Activated CD8-positive, alpha-beta T cell treated with anti-CD3 and anti-CD28 coated beads, Interleukin-2, amount 10 ng/mL, durations not matched to agents 7 days and 5 days (primary cell): ENCODE measurements at places on chromosomes 6 and 20. TPM values are rescaled to one million over a fixed set of nuclear protein-coding genes. Genes with fewer than 3 reads are reported as not detected.

Gene IYD
- not detected for total RNA-seq

GRCh38 chr6:122753688-122754056 lies 25.8 kb upstream of the FABP7 start:
- no peak overlapping the region for H3K27ac ChIP-seq
- H3K4me3 ChIP-seq, result no peak overlapping the region
- H3K27me3 ChIP-seq, result no peaks in the 10 kb centered on the region
- peaks cover 29% of the 10 kb centered on the region for H3K4me1 ChIP-seq
- H3K36me3 ChIP-seq, result no peaks in the 10 kb centered on the region

GRCh38 chr6:83702077-83702476 lies 6.8 kb downstream of the SNAP91 start:
- H3K36me3 ChIP-seq, result no peaks in the 10 kb centered on the region
- no peak overlapping the region for H3K4me3 ChIP-seq
- H3K27ac ChIP-seq, result no peak overlapping the region
- H3K4me1 ChIP-seq, result no peaks in the 10 kb centered on the region
- no peak for DNase-seq

- H3K36me3 ChIP-seq, result no peaks in the 10 kb centered on the region
- no peak overlapping the region for H3K4me3 ChIP-seq
- H3K27me3 ChIP-seq, result peaks cover 46% of the 10 kb centered on the region
- DNase-seq, result no peak
- H3K4me1 ChIP-seq, result no peaks in the 10 kb centered on the region
- no peak overlapping the region for H3K27ac ChIP-seq
These were observed 2.8 kb downstream of the CDH22 start for GRCh38 chr20:46305331-46305972.

Gene RIPOR2
- 154 TPM for total RNA-seq

Gene MMP24
- total RNA-seq, result not detected

- no peaks in the 10 kb centered on the region for H3K36me3 ChIP-seq
- H3K4me1 ChIP-seq, result peaks cover 11% of the 10 kb centered on the region
- no peak overlapping the region for H3K4me3 ChIP-seq
- no peak overlapping the region for H3K27ac ChIP-seq
- no peak for DNase-seq
These were observed 9.8 kb downstream of the ULBP2 start for GRCh38 chr6:149951626-149952025.

DNA sequence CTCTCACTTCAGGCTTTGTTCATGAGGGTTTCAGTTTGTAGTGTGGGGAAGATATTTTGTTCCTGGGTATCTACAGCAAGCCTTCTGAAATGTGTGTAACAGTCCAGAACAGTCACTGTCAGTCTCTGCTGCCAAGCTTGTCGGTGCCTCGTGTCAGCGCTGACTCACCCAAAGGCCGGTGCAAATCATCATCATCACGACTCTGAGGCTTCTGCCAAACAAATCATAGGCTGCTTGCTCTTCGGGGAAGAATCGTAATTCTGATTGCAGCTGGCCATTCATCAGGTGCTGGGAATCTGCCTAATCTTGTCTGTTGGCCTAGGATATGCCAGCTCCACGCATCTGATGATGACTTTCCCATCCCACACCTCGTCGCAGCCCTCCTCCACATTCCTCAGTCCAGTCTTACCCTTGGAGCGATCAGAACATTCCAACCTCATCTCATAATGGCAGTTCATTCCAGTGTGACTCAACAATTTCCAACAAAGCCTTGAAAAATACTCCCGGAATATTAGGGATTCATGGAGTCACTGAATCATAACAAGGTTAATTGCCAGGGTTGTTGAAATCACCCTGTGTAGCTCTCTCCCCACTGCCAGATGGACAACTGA lies 40.9 kb downstream of the ALDH8A1 start:
- no peak overlapping the region for H3K27ac ChIP-seq
- peaks cover 8% of the 10 kb centered on the region for H3K27me3 ChIP-seq
- H3K4me1 ChIP-seq, result no peaks in the 10 kb centered on the region

Gene SLC26A8
- total RNA-seq, result not detected

GRCh38 chr6:156778454-156779205 lies 1.5 kb downstream of the ARID1B start:
- H3K36me3 ChIP-seq, result peaks cover 8% of the 10 kb centered on the region
- peak; percentile 57 for DNase-seq
- H3K27me3 ChIP-seq, result no peaks in the 10 kb centered on the region
- peaks cover 39% of the 10 kb centered on the region for H3K4me1 ChIP-seq
- peak overlapping the region; percentile 90 for H3K27ac ChIP-seq

Gene SRF
- total RNA-seq, result 43.8 TPM

Gene APOM
- total RNA-seq, result 5.1 TPM

GRCh38 chr20:63475209-63475608 lies 2.8 kb upstream of the KCNQ2 start:
- peaks cover 1% of the 10 kb centered on the region for H3K4me1 ChIP-seq
- no peaks in the 10 kb centered on the region for H3K36me3 ChIP-seq
- peaks cover 17% of the 10 kb centered on the region for H3K27me3 ChIP-seq
- H3K27ac ChIP-seq, result no peak overlapping the region

GRCh38 chr20:44125332-44126127 lies 61.5 kb downstream of the JPH2 start:
- H3K27ac ChIP-seq, result no peak overlapping the region
- no peak for DNase-seq
- H3K4me1 ChIP-seq, result no peaks in the 10 kb centered on the region
- H3K4me3 ChIP-seq, result no peak overlapping the region
- H3K36me3 ChIP-seq, result no peaks in the 10 kb centered on the region
- H3K27me3 ChIP-seq, result peaks cover 13% of the 10 kb centered on the region

Gene MOG
- total RNA-seq, result not detected

- no peak for DNase-seq
- H3K4me1 ChIP-seq, result no peaks in the 10 kb centered on the region
- H3K36me3 ChIP-seq, result peaks cover 59% of the 10 kb centered on the region
- H3K4me3 ChIP-seq, result no peak overlapping the region
- H3K27ac ChIP-seq, result no peak overlapping the region
- no peaks in the 10 kb centered on the region for H3K27me3 ChIP-seq
These were observed 24.4 kb downstream of the ARG1 start for GRCh38 chr6:131597446-131597845.

DNA sequence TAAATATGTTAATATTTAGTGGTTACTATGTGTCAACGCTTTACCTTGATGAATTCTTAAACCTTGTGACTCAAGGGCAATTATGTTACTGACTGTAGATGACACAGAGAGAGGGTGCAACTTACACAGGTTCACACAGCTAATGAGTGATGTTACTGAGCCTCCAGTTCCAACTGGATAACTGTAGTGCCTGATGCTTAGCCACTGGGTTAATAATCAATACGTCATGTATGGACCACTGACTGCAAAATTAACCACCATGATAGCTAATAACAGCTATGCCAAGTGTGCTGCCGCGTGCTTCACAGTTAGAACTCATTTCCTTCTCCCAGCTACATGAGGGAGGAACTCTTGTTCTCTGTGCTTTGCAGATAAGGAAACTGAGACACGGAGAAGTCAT lies 45.4 kb downstream of the SIRPA start:
- no peak overlapping the region for H3K4me3 ChIP-seq
- no peak overlapping the region for H3K27ac ChIP-seq
- no peak for DNase-seq
- H3K4me1 ChIP-seq, result no peaks in the 10 kb centered on the region
- H3K36me3 ChIP-seq, result no peaks in the 10 kb centered on the region

Gene GTSF1L
- total RNA-seq, result not detected

Gene HLA-DQB2
- 0.32 TPM for total RNA-seq

Gene TMEM244
- total RNA-seq, result not detected

GRCh38 chr6:16789329-16790038 lies 28.2 kb upstream of the ATXN1 start:
- peaks cover 12% of the 10 kb centered on the region for H3K4me1 ChIP-seq
- H3K4me3 ChIP-seq, result no peak overlapping the region
- H3K27me3 ChIP-seq, result peaks cover 3% of the 10 kb centered on the region
- H3K36me3 ChIP-seq, result peaks cover 6% of the 10 kb centered on the region

DNA sequence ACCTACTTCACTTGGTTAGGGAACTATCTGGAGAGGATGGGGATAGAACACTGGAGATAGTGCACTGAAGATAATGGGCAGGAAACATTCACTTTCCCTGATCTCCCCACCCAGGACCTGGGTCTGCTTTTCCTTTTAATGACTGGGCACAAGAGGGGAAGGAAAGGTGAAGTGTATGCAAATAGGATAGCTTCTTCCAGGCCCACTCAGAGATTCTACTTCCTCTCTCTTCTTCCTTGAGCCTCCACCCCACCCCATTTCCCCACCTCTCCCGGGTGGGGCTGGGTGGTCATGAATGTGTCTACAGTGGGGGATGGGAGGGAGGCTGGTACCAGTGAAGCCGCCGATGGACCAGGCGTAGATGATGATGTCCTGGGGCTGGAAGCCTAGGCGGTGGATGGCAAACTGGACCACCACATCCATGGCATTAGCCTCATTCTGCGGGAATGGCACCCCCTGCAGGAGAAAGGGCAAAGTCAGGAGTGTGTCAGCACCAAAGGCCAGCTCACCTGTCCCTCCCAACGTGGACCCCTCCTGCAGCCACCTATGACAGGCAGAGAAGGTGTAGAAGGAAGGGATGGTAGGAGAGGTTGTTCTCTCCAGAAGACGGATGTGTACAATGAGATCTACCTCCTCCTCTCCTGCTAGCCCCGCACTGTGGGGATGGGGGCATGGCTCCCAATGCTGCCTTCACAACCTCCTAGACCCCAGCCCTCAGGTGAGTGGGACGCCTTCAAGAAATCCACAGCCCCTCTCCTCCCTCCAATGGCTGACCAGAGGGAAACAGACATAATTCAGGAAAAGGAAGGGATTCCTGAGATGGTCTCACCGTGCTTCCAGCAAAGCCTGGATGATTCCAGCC lies 8.6 kb upstream of the LY6G5C start:
- H3K36me3 ChIP-seq, result peaks cover 40% of the 10 kb centered on the region
- no peak overlapping the region for H3K27ac ChIP-seq
- DNase-seq, result no peak
- no peaks in the 10 kb centered on the region for H3K27me3 ChIP-seq

Gene TMC2
- not detected for total RNA-seq

DNA sequence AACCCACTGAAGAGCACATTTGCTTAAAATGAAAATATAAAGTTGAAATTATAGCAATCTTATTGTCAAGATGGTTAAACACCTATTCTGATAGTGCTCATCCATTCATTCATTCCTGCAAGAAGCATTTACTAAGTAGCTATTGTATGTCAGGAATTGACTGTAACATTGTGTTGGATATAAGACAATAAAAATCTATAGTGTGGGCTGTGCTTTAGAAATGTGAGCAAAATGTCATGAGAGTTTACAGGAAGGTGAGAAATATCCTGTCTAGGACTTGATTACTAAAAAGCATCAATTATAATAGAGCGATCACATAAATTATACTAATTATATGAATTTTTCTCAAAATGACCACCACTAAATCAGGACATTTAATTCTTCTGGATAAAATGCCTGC lies 123.0 kb downstream of the HAO1 start:
- H3K27ac ChIP-seq, result no peak overlapping the region
- H3K4me3 ChIP-seq, result no peak overlapping the region
- no peaks in the 10 kb centered on the region for H3K27me3 ChIP-seq
- no peaks in the 10 kb centered on the region for H3K36me3 ChIP-seq

Gene RHAG
- not detected for total RNA-seq

Gene OPN5
- not detected for total RNA-seq

DNA sequence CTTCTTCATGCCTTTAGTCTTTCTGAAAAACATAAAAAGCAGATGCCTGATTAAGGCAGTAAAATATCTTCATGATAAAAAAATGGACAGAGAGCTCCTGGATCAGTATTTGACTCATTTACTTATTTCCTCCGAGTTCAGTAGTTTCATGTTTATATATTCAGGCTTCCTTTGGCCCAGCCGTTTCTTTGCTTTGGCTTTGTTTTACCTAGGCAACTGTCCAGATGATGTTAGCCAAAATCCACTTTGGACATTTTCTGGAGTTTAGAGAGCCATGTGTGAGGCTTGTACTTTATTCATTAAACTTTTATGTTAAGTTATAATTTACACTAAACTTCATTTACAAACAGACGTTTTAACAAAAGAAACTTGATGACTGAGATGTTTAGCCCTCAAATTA lies 307.1 kb upstream of the RSPO3 start:
- no peaks in the 10 kb centered on the region for H3K36me3 ChIP-seq
- H3K4me1 ChIP-seq, result no peaks in the 10 kb centered on the region
- no peak overlapping the region for H3K27ac ChIP-seq
- no peak overlapping the region for H3K4me3 ChIP-seq
- peaks cover 2% of the 10 kb centered on the region for H3K27me3 ChIP-seq

DNA sequence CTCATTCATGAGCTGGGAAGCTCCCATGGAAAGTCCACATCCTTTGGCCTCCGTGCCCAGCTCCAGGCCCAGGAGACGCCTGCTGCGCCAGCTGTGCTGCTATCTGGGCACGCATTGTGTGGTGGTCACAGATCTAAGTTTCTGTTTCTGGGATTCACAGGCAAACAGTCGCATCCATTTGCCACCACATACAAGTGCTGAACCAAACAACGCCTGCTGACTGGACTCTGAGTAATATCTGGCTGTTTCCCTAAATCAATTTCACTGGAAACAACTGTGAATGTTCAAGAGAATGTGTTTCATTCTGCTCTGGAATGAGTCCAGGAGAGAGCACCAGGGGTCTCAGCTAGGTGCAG lies 45.5 kb downstream of the IRF4 start:
- no peaks in the 10 kb centered on the region for H3K36me3 ChIP-seq
- no peak overlapping the region for H3K27ac ChIP-seq
- H3K4me1 ChIP-seq, result peaks cover 39% of the 10 kb centered on the region
- peaks cover 2% of the 10 kb centered on the region for H3K27me3 ChIP-seq
- H3K4me3 ChIP-seq, result no peak overlapping the region

DNA sequence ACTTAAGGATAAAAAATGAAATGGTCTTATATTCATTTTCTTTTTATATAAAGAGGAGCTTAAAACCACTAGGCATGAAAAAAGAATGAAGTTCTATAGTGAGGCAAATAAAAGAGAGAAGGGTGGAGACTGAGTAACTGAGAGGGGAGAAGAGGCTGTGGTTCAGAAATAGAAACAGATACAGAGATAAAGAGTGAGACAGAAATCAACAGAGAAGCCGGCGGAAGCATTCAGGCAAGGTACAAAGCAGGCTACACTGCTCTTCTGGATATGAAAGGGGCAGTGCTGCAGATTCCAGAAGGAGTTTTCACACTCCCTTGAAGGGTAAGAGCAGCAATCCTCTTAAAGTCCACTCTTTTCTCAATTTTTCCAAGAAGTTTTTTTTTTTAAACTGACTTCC lies 29.9 kb downstream of the NFATC2 start:
- no peaks in the 10 kb centered on the region for H3K27me3 ChIP-seq
- peaks cover 77% of the 10 kb centered on the region for H3K4me1 ChIP-seq
- H3K4me3 ChIP-seq, result peak overlapping the region; percentile 50
- peak; percentile 44 for DNase-seq
- H3K36me3 ChIP-seq, result peaks cover 85% of the 10 kb centered on the region

Gene ADGRG6
- 1.6 TPM for total RNA-seq

DNA sequence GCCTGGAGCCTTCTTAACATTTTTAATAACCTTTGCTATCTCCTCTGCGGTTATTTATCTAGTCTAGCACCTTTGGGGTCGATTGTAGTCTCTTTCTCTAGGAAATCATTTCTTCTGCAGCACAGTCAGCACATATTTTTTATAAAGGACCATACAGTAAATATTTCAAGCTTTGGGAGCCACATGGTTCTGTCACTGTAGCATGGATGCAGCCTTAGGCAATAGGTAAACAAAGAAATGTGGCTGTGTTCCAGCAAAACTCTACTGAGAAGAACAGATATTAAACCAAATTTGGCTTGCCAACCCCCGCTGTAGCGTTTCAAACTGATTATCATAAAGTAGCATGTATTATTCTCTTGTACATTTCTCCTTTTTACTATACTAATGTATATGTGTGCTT lies 95.7 kb downstream of the SLC23A2 start:
- H3K36me3 ChIP-seq, result peaks cover 24% of the 10 kb centered on the region
- no peaks in the 10 kb centered on the region for H3K4me1 ChIP-seq
- no peak overlapping the region for H3K27ac ChIP-seq

Gene ECT2L
- total RNA-seq, result not detected
